ENCODE measurements at places on chromosomes 16 and 17.

GRCh38 chr16:86180244-86180643 is 281.3 kb downstream of the IRF8 start:
- no peak for DNase-seq

DNA sequence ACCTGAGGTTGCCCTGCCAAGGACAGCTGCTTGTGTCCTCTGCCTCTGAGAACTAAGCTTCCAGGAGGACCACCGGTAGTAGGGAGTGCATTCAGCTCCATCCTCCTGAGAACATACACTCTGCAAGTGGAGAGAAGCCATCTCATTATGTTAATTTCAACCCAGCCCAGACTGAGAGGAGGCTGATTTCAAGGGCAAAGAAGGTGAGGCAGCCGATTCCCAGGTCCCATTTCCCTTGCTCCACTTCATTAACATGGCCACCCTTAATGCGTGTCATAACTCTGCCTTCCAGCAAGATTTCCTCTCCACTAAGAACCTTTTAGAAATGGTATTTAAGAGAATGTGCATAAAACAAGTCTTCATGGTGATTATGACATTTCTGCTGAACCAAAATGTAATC is 72.5 kb downstream of the CDH13 start:
- no peak for DNase-seq

- DNase-seq, result no peak
These were observed 16.8 kb downstream of the GALNS start for GRCh38 chr16:88839745-88840599.

- DNase-seq, result no peak
These were observed 31.2 kb downstream of the TRIM16 start for GRCh38 chr17:15652960-15653359.

DNA sequence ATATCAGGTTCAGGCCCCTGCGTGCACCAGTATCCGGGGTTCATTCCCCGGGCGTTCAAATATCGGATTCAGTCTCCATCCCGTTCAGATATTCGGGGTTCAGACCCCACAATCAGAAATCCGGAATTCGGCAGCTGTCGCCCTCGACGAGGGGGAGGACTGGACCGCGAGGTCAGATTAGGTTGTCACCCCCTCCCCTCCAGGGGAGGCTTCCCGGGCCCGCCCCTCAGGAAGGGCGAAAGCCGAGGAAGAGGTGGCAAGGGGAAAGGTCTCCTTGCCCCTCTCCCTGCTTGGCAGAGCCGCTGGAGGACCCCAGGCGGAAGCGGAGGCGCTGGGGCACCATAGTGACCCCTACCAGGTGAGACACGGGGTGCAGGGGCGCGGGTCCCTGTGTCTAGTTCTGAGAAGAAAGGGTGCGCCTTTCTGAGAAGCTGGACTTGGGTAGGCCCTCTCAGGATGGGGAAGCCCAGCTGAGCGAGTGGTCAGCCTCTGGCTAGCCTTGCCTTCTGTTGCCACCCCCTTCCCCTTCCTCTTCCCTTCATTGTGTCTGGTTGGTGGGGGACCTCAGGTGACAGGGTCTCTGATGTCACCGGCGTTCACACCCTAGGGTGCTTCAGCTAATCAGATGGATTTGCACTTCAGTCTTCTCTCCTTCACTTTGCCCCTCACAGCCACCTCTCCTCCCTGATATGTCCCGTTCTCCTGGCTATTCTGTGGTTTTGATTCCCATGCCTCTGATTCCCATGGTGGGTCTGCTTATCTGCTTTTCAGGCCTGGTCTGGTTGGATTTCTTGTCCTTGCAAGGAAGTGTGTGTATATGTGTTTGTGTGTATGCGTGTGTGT is 844 bp downstream of the TAOK2 start:
- no peak for DNase-seq

DNA sequence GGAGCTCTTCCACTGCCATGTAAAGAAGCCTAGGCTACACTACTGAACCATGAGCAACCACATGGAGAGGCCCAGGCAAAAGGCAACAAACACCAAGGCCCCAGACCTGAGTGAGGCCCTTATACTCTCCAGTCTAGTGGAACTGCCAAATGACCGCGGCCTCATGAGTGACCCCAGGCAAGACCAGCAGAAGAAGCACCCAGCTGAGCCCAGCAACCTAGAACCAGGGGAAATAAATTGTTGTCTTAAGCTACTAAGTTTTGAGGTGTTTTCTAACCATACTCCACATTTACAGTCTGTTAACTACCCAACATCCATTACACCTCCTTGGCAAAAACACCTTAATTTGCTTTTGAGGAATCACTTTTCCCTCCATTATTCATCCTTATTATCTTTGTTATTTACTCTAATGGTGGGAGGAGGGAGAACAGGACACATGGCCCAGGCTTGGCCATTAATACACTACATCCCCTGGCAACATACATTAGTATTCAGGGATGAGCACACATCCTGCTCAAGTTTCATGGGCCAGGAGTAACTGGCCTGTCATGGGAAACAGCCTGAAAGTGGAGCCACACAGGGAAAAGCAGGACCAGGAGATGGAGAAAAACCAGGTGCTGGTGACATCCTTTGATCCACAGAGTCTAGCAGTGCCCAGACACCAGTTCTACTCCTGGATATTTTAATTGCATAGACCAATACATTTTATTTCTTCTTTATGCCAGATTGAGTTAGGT is 26.2 kb downstream of the SLC39A11 start:
- DNase-seq, result no peak

DNA sequence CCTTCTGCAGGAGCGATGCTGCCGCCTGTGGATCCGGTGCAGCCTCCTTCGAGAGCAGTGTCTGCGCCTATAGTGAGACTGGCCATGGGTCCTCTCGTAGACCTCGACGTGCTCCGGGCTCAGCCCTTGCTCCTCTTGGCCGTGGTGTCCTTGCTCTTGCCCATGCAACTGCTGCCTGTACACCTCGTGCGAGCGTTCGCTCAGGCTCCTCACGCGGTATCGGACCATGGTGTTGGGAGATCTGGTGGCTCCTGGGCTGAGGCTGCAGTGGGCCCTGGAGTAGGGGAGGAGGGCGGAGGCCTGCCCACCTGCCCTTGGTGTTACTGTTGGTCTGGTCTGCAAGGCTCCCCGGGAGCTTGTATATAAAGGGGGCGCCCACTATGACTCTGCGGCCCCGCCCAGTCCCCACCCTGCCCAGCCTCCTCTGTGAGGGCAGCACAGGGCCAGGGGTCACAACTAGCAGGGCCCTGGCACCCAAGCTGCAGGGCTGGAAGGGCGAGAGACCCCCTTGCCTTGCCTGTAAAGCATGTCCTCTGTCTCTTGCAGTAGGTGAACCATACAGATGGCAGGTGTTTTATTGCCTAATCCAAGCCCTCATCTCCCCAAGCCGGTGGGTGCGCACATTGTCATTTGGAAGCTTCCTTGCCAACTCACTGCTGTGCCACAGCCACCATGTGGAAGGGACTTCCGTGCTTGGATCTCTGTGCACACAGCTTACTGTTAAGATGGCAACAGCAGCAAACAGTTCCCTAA is at the start of gene PRM2:
TSS of gene PRM2 (minus strand) at position 338 of the 753 bp plus-strand sequence. CDS start at position 228, 110 bp downstream.
- DNase-seq, result no peak
